Left renal pelvis (tissue), 4 donors: ENCODE measurements at places on chromosomes 7 and 10. TPM values are rescaled to one million over a fixed set of nuclear protein-coding genes. Genes with fewer than 3 reads are reported as not detected.

Gene SLC25A40
- 38.9 TPM for polyA plus RNA-seq

Gene PLXNA4
- 3.0 TPM for polyA plus RNA-seq

Gene PRLHR
- polyA plus RNA-seq = 0.03 TPM

Gene EPHB6
- polyA plus RNA-seq = 29.6 TPM

Gene ANKRD2
- 0.44 TPM for polyA plus RNA-seq

Gene RASSF4
- 39.2 TPM for polyA plus RNA-seq

Gene NPY4R
- polyA plus RNA-seq = not detected

Gene NKX1-2
- not detected for polyA plus RNA-seq

Gene OR2A1
- 0.72 TPM for polyA plus RNA-seq

Gene FAM13C
- 9.2 TPM for polyA plus RNA-seq

Gene NPY
- polyA plus RNA-seq = 0.35 TPM
